ENCODE measurements at places on chromosomes 1 and 21.

DNA sequence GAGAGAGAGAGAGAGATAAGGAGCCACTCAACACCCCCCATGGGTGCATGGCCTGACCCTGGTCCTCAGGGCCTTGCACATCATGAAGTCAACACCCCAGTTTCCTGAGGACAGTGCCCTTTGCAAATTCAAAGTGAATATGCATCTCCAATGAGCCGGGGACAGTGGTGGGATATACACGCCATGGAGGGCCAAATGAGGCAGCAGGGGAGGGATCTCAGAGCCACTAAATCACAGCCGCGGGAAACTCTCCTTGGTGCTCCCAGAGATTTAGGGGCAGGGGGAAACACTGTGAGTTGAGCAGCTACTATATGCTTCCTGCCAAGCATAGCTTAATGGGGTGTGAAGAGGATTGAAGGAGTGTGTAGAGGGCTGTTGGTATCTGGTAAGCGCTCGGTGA, 35.5 kb downstream of the MATN1 start:
- no peak for DNase-seq

- DNase-seq, result no peak
Measured at GRCh38 chr1:184823080-184823479, 68.4 kb upstream of the EDEM3 start.

- no peak for DNase-seq
Measured at GRCh38 chr1:178345238-178345637, 151.5 kb downstream of the CLEC20A start.

DNA sequence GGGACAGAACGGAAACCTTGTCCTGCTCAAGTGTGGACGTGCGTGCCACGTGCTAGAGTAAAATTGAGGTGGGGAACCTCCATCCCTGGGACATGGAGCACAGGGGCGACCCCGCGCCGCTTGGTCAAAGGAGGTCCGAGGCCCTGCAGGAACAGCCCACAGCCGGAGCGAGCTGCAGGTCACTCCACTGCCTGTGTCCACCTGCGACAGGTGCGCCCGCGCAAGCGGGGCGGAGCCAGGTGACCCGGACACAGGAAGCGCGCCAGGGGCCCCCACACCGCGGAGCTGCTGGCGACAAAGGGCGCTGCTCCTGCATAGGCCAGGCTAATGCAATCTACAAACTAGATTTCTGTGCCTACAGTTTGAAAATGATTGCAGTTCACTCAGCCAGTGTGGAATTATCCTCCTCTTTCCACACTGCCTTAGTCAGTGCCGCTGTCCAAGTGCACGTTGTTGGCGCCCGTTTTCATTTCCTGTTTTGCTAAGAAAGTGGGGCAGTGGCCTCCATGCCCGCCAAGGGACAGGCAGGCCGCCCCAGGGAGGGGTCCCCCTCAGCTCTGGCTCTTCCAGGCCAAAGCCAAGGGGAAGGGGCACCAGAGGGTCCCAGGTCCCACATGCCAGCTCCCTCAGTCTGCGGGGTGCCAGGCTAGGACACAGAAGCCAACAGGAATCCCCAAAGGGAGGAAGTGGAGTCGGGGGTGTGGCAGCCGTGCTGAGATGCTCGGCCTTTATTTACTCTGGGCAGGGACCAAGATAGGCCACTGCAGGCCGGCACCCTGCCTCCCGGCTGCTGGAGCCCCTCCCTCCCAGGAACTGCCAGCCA, 4.3 kb upstream of the NADK start:
- DNase-seq, result no peak

GRCh38 chr21:44914176-44914874, 6.4 kb downstream of the ITGB2 start:
- peak; percentile 90 for DNase-seq

GRCh38 chr21:25462517-25462971, 144.7 kb downstream of the MRPL39 start:
- DNase-seq, result no peak

GRCh38 chr1:112998592-112999235, 42.7 kb upstream of the SLC16A1 start:
- no peak for DNase-seq

DNA sequence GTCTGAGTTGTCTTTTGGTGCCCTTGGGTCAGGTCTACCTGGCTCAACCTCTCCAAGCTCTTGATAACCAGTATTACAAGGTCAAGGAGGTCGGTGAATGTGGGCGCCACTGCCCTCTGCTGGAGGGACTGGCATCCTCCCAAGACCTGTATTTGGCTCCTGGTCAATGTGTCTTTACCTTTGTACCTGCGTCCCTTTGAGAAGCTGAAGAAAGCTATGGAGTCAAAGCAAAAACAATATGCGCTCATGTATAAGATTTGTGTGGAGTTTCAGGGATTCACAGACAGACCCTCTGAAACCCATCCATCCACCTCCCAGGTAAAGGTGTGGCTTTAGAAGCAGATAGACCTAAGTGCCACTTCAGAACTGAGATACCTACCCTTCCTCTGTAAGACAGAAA, 61.8 kb upstream of the NBL1 start:
- peak; percentile 44 for DNase-seq

GRCh38 chr1:200384818-200385390, 24.9 kb downstream of the ZNF281 start:
- DNase-seq, result no peak

DNA sequence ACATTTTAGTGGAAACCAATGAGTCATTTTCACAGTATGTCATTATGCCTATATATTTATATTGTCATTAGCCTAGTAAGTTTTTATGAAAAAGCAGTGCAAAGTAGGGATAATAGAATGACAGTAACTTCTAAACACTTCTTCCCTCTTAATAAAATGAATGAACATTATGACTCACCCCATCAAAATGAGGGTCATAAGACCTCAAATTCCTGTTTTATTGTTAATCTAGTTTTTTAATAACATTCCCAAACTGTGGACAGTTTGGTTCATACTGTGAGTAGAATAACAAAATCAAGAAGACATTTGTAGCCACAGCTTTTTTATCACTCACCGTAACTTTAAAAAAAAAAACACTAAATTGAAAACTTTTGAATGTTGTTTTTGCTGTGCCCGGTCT, 160.5 kb downstream of the LRRC40 start:
- no peak for DNase-seq

GRCh38 chr1:195053478-195053877, 1554.8 kb downstream of the KCNT2 start:
- no peak for DNase-seq

DNA sequence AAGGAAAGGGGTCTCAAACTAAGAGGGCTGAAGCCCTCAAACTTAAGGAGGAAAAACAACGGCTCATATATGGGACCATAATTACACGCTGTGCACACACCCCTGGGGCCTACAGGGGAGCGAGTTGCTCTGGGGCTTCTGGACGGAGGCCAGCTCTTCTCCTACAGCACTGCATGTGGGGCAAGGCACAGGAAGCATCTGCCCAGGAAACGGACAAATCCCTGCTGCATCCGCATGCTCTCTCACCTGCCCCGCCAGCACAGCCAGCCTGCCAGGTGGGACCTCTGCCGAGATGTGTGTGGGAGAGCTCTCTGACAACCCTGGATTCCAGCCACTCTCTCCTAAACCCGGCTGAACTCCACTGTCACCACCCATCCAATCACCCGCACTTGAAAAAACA, 54.1 kb downstream of the MRPL37 start:
- no peak for DNase-seq

DNA sequence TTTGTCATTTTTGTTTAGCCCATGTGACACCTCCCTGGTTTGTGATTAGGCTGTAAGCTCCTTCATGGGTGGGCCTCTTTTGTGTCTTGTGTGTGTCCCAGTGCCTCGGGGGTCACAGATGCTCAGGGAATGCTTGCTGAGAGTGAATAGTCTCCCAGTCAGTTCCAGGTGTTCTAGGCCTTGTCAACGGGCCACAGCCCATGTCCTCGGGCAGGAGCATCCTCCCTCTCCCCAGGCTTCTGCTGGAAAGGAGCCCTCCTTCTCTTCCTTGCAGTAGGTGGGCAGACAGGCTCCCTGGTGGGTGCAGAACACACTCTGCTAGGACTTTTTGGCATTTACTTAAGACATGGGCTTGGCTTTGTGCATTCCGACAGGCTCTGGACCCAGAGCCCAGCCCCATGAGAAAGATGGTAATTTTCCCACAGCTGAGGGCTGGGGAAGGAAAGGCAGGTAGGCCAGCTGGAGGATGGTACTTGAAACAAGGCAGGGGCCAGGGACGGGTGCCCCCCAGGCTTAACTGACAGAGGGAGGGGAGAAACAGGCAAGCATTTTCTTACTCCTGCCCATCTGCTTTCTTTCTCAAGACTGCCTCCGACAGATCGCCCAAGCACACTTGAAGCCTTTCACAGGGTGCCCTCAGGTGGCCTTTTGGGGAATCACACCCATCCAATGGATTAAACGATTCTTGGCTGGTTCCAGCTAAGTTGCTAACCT, 7.1 kb upstream of the CPLANE2 start:
- DNase-seq, result peak; percentile 39
